ENCODE measurements at places on chromosomes 12 and 14.

DNA sequence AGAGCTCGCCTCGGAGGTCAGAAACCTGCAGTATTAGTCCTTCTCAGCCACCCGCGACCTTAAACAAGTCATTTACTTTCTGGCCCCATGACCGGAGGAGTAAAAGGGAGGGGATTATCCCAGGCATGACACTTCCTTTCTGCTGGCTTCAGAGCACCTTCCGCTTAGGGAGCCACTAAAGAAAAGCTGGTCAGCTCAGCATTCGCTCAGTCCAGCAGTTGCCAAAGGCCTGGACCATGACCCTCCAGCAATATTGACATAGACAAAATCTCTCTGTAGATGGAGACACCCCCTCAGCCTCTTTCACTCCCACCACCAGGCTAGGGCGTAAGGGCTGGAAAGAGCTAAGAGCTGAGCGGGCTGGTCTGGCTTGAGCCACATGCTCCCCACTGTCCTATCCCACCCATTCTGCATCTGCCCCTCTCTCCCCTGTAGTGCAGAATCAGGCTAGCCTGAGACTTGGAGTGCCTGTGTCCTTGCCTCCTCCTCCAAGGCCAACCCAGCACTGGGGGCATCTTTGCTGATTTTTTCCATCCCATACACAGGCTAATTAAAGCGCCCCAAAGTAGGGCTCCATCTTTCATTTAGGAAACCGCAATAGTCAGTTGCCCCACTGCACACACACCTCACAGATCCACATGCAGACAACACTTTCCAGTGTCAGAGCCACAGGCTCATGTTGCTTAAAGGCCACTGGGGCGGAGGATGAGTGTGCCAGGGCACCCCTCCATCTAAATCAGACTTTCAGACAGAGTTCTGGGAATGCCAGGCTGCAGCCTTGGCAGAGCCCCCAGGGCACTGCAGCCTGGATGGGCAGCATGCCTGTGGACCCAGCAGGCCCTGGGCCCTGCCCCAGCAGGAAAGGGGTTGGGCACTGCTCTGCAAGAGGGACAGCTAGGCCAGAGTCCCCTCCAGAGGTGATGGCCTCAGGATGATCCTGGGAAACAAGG lies 4.0 kb upstream of the CPNE6 start:
- no peak for DNase-seq

DNA sequence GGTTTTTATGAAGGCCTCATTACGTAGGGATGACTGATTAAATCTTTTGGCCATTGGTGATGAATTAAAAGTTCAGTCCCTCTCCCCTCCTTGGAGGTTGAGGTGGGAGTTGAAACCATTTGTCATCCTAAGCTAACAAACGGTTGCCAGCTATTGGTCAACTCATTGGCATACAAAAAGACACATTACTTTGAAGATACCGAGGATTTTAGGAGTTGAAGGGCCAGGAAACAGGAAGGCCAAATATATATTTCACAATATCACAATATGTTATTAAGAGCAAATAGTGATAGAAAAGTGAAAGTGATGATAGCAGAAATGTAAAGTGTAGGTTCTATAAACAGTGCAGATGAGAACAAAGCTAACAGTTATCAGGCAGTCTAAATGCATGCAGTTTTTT lies 24.4 kb downstream of the RCOR1 start:
- no peak for DNase-seq

- peak; percentile 25 for DNase-seq
Observed at GRCh38 chr12:132600048-132601032, 10.0 kb downstream of the LRCOL1 start.

DNA sequence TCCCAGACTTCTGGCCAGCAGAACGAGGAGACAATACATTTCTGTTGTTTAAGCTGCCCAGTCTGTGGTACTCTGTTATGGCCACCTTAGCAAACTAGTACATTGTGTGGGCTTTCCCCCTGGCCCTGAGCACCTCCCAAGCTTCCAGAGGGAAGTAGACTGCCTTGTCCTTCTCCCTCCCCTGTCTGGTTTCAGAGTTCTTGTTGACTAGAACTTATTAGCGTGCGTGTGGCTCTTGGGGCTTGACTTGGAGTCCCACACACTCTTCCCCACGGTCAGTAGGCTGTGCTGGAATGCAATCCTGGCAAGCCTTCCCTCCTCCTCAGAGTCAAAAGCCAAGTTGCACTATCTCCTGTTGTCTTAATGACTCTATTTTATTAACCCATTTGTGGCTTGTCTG lies 27.7 kb downstream of the FBLN5 start:
- no peak for DNase-seq

DNA sequence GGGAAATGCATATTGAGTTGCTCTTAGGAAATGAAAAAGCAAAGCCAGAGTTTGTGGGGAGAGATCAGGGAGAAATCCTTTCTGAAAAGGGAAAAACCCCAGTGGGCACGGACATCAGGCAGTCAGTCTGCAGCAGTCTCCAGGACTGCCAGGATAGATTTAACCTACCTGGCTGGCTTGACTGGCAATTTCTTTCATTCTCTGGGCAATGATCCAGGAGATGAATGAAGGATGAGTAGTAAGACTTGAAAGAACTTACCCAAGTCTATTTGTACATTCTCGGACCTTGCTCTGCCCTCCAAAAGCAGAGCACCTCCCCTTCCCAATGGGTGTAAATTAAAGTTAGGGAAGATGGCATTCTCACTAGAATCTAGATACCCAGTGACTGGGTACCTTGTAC lies 42.9 kb downstream of the CMAS start:
- no peak for DNase-seq

GRCh38 chr12:91824991-91825390 lies 320.7 kb downstream of the BTG1 start:
- DNase-seq = no peak
